ENCODE measurements at places on chromosomes 4 and X. TPM values are rescaled to one million over a fixed set of nuclear protein-coding genes. Genes with fewer than 3 reads are reported as not detected.

Gene CSAG1
- not detected for total RNA-seq

Gene SLC34A2
- total RNA-seq: not detected

DNA sequence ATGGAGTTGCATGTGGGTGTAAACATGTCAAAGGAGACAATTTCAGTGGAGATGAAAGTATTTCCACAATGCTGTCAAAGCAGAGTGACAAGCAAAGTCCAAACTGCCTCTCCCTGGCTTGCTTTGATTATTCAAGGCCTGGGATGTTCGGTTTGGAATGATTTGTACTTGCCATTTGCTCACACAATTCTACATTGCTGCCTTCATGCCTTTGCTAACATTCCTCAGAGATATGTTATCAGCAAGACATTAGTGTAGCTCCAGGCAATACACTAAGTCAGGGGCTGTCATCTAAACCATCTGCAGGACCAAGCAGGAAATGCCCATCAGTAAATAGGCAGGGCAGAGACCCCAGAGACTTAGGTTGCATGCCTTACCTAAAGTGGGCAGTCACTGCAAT, 79.6 kb upstream of the C1QTNF7 start:
- no peak for DNase-seq

DNA sequence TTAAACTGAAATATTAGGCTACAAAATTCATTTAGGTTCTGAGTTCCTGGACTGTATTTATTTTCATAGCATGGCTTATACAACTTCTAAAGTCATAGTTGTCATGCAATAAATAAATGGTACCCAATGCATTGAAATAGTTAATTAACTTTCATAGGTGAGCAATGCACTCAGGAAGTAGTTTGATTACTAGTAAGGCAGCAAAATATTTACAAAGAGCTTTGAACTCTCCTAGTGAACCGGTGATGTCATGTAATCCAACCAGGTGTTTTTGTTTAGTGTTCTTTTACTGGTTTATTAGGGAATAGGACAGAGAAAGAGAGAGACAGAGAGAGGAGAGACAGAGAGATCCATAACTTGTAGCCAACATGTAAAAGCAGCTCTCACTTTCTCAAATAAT, 228.6 kb upstream of the CTSO start:
- DNase-seq: no peak

DNA sequence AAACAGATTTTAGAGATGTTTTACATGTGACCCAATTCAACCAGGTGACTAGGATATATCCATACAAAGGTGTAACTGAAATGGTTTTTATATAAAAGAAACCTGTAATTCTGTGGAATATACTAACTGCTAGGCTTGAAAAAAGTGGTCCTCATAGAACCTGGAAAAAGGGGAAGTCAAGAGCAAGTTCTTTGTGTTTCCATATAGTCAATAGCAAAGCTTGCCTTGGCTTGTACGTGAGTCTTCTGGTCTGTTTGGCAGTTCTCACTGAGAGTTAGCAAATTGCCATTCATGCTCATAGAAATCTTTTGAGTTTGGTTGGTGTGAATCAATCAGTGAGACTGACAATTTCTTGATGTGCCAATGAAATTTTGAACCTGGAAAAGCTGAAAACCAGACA, 79.4 kb upstream of the SMIM10 start:
- no peak for DNase-seq

GRCh38 chrX:119870626-119871131, 854 bp downstream of the RNF113A start:
- no peak for DNase-seq

Gene AREG
- total RNA-seq: 25.4 TPM

DNA sequence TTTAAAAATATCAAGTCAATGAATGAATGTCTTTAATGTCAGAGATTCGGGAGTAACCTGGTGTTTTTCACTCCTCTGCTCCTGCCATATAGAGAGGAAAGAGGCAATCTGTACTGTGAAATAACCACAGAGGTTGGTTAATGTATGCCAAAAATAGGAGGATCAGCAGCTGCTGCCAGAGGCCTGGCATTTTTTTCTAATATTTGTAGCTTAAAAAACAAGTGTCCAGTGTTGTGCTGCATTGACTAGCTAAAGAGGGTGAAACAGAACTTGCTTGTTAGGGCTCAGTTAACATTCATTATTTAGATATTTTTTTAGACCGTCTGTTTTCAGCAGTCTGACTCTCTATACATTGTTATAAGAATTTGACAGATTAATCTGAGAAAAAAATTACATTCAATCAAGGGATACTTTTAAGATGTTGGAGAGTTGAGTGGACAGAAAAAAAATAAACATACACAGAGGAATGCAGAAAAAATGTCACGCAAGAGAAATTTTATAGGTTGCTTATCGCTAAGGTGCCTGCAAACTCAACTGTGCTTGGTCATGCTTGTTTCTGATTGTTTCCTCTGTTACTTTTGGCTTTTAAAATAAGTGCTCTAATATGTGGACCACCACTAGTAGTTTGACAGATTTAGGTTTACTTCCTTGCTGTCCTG, 392.3 kb upstream of the GALNT7 start:
- DNase-seq: no peak

DNA sequence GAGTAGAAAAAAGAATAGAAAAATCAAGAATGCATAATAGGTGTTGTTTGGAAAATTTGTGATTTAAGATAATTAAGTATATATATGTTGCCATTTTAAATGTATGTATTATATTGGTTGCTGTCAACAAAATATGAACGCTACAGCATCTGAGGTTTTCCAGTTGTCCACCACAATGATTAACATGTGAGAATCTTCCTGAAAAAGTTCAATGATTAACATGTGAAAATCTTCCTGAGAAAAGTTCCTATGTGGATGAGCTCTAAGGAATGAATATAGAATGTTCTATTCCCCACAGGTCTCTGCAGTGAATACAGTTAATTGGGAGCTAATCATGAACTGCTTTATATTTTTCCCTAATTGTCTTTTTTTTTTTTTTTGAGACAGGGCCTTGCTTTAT, 214.7 kb downstream of the CBR4 start:
- DNase-seq: no peak

GRCh38 chr4:154332681-154333421, 158.7 kb downstream of the DCHS2 start:
- no peak for DNase-seq

All from esophagus squamous epithelium (tissue), 5 donors.